Peyer's patch (tissue), 4 donors: ENCODE measurements at places on chromosomes 5 and 9. TPM values are rescaled to one million over a fixed set of nuclear protein-coding genes. Genes with fewer than 3 reads are reported as not detected.
A peak's percentile ranks its signal among the peaks of the same experiment; 100 is the strongest.

CHMP5 gene
- 52.3 TPM for total RNA-seq

MAP1B gene
- 30.5 TPM for total RNA-seq

MSMP gene
- total RNA-seq = not detected

TMEM171 gene
- 73.9 TPM for total RNA-seq

DNA sequence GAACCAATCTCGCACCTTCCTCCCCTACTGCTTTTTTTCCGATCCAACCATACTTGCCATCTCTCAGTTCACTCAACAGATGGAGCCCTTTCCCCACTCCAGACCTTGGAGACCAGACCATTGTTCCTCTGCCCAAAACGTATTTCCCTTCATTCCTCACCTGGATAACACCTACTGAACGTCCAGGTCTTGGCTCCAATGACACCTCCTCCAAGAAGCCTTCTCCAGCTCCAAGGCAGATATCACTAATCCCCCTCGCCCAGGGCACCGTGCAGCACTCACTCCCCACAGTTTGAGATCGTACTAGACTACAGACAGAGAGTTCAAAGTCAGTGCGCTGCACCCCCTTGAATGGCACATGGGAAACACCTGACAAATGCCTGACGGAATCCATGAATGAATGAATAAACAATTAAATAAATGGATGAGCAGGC, 47.1 kb upstream of the AKNA start:
- peak; percentile 19 for DNase-seq

DNA sequence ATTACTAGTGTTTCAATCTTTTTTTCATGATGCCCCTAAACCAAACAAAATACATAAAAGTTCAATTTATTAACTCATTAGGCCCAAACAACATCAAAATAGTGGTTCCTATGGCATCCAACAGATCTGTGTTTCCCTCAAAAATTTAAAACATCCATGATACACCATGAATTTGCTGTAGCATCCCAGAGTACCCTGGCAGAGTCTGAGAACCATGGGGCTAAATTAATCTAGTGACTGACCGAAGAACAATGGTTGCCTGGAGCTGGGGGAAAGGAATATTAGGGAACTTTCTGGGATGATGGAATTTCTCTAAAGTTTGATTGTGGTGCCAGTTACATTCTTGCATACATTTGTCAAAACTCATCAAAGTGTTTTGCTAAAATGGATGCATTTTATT, 79.5 kb upstream of the TRIO start:
- DNase-seq = no peak

DNA sequence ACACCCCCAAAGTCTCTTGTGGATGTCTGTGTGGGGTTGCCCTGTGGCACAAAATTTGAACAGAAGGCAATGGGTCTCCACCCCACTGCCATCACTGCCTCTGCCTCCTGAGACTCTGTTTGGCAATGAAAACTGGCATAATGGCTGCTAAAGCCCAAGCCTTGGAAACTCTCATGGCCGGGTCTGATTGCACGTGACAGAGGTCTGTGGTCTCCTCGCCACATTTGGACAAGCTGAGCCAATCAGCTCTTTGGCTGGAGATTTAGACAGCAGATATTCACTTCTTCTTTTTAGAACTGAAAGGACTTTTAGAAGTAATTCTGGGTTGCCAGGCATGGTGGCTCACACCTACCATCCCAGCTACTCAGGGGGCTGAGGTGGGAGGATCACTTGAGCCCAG, 5.5 kb downstream of the GGTA1 start:
- DNase-seq = no peak

- DNase-seq = no peak
These were observed 182.4 kb upstream of the MVB12B start for GRCh38 chr9:126144196-126144595.

DNA sequence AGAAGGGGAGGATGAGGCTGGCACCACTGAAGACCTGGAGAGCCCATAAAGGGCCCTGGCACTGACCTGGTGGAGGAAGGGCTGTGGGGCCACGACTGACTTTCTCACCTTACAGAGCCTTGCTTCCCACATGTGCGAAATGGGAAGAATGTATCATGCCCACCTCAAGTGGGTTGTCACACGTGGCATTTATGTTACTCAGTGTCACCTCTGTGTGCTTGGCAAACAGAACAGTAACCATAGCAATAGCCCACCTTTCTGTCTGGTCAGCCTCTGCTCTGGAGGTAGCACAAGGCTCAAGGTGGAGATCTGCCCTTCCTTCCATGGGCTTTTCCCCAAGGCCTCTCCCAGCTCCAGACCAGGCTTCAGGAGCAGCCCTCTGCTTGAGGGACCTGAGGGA, 16.7 kb downstream of the TCF7 start:
- no peak for DNase-seq

GRCh38 chr9:101126556-101126955, 98.0 kb downstream of the PLPPR1 start:
- no peak for DNase-seq

- DNase-seq = no peak
These were observed 185.7 kb downstream of the ESM1 start for GRCh38 chr5:54799645-54800044.

- no peak for DNase-seq
These were observed 25.4 kb downstream of the HMHB1 start for GRCh38 chr5:143837306-143837848.

GRCh38 chr9:134215699-134216448, 51.5 kb upstream of the RNU6ATAC start:
- DNase-seq = no peak

- DNase-seq = no peak
These were observed 44.8 kb upstream of the CLK4 start for GRCh38 chr5:178671602-178672144.

GRCh38 chr5:55036477-55036876, 12.4 kb downstream of the GZMK start:
- no peak for DNase-seq
